ENCODE measurements at places on chromosomes 5 and 9.

DNA sequence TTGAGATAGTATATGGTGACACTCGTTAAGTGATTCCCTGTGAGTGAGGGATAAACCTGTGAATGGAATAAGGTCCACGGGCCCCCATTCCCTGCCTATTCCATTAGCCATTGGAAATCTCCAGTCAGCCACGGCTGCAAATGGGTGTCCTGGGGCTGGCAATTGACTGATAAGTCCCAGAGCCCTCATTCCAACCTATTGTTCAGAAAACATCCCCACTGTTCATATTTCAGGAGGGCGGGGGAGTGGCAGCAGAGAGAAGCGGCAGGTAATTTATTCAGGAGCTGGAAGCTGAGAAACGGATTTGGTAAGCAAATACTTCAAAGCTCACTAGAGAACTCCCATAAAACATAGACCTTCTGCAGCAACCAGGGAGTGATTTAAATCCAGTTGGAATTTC is 42.0 kb downstream of the TMEM174 start:
- DNase-seq, result no peak

- DNase-seq, result no peak
Measured at GRCh38 chr5:135249658-135250057, 149.4 kb downstream of the MACROH2A1 start.

DNA sequence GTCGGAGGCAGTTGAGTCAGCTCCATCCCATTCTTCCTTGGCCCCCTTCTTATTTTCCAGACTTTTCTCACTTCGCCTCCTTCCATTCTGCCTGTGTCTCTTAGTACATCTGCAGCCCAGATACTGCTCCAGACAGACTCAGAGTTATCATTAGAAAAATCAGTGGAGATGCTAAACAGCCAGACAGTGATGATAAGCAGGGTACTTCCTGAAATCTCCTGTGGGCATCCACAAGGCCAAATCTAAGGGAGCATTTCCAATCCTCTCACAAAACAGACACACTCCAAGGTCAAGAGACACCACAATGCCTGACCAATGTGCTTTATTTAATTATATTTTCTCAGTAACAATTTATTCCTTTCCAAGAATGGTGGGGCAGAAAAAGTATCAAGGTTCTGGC is 14.5 kb upstream of the RLN1 start:
- no peak for DNase-seq

GRCh38 chr5:142743592-142744441 is 26.4 kb upstream of the ARHGAP26 start:
- DNase-seq, result no peak

GRCh38 chr5:16690243-16690852 is 73.6 kb upstream of the RETREG1 start:
- DNase-seq, result no peak

DNA sequence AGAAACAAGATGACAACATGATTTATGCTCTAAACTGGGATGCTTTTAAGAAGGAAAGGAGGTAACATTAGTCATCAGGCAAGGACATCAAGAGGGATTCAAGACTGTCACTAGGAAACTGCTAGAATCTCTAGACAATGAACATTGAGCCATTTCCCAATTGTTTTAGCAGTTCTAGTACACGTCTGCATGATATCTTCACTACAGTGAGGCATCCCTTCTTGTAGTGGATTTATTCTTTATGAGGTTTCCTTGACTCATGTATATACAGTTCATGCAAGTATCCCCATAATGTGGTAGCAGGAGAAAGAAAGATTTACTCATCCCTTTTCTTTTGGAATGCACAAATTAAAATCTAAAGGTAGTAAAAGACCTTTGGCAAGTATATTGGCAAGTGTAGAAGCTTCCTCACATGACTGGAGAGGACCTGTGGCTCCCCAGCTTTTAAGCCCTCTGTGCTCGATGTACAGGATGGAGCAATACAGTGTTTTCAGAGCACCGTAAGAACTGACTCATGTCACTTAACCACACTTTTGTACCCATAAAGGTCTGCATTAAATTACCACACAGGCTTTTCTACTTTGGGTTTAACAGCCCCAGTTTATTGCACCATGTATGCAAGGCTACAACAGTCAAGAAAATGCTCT is 335.9 kb downstream of the SEMA5A start:
- DNase-seq, result no peak

DNA sequence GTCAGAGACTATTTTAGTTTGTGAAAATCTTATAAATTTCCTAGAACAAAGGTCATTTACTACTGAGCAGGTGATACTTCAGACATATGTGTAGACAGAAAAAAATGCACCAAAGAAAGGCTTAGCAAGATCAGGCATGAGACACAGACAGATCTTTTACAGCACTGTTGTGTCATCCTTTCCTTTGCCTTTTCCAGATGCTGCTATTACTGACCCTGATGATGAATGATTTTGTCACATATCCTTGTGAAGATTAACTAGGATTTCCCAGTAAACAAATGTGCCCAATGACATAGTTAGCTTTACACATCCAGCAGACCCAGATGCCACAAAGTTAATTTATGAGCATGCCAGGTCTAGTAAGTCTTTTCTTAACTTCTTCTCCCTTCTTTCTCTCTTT is 68.2 kb downstream of the DMRTA1 start:
- no peak for DNase-seq
